Stimulated activated memory B cell treated with anti-CD40 and anti-IgM and Interleukin-4, amounts not matched to agents 10 μg/mL and 1 μg/mL and 100 μg/mL, for 72 hours (primary cell): ENCODE measurements at places on chromosomes 2 and 18.
A peak's percentile ranks its signal among the peaks of the same experiment; 100 is the strongest.

GRCh38 chr2:12032398-12032797, 286.0 kb downstream of the LPIN1 start:
- ATAC-seq: peak; percentile 94

- ATAC-seq: no peak
Measured at GRCh38 chr18:28062443-28062842, 114.5 kb downstream of the CDH2 start.

- no peak for ATAC-seq
Measured at GRCh38 chr18:75159238-75159518, 49.8 kb downstream of the PTGR3 start.

DNA sequence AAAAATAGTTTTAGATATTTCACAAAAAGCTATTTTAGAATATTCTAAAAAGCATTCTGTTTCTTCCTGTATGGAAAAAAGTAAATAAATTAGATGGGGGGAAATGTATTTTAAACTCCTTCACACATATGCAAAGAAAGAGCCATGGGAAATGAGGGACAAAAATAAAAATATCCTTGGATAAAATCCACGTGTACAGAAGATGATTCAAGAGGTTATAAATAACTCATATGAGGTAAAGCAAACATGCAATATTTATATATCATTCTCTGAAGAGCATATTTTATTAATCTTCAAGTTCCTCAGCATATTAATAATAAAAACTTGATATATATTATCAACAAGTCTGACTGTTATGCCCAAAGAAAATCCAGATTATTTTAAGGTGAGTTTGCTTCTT, 8.8 kb upstream of the GFPT1 start:
- ATAC-seq: no peak
